KBM-7 (cell line): ENCODE measurements at places on chromosomes 1 and 21.

- DNase-seq = no peak
These were observed 251.0 kb downstream of the RHOU start for GRCh38 chr1:228986093-228986904.

DNA sequence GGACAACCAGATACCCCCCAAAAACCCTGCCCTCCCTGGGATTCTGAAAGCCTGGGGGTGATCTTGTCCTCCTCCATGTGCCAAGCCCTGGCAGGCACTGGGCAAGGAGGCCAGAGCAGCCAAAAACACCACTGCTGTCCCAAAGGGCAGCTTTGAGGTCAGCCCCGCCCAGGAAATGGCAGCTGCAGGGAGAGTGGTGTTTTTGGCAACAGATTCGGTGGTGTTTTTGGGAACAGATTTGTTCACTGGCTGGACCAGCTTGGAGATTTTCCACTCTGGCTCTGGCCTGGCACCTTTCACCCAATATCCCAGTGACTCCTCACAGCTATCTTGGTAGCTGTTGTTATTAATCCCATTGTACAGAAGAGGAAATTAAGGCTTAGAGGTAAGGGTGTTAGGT, 34.7 kb downstream of the LRP8 start:
- DNase-seq = no peak

GRCh38 chr1:25773441-25774125, 26.4 kb upstream of the SELENON start:
- DNase-seq = no peak

GRCh38 chr1:184032306-184032929, 5.1 kb downstream of the COLGALT2 start:
- DNase-seq = no peak

DNA sequence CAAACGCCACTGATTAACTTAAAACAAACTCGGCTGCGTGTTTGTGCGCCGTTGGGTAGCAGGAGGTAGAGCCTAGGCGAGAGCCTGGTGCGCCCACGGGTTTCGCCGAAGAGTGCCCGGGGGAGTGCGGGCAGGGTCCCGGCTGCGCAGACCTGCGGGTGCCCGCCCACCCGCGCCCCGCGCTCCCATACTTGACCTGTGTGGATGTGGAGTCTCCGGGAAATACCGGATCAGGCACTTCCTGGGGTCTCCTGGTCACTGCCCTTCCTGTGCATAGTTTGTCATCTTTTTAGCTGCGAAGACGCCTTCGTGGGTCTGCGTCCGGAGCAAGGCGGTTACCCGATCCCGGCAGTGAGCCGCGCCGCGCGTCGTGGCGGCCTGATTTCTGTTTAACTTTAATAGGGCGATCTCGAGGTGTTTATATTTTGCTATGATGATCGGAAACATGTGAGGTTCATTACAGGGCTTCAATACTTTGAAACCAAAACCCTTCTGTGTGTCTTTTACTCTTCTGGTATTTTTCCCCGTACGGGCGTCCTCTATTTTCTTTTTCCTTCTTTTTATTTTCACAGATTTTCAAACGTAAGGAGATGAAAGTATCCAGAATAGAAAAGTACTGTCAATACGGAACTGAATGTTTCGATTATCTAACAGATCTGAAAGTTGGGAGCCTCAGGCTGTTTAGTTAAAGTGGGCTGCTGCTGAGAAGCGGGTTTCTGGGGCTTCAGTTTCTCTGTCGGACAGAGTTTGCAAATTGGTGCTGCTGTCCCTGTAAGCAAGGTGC, 15.2 kb downstream of the NR5A2 start:
- peak; percentile 37 for DNase-seq

GRCh38 chr1:79547514-79547913, 541.0 kb upstream of the ADGRL4 start:
- DNase-seq = no peak

DNA sequence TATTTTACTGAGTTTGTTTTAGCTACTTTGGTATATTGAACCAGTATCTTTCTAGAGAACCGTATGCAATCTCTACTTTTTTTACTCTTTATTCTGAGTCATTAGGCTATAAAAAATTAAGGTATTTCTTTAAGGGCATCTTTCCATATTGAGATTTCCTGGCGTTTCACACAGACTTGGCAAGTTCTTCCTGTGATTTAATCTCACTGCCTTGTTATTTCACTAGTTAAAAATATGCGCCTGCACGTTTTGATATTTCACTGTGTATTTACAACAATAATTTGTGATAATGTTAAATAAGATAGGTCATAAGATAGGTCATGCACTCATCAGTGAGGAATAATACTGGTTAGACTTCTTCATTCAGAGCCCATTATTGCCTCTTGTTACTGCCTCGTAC, 16.2 kb upstream of the CR1L start:
- no peak for DNase-seq

- DNase-seq = no peak
These were observed 23.1 kb downstream of the TNN start for GRCh38 chr1:175090780-175091179.

DNA sequence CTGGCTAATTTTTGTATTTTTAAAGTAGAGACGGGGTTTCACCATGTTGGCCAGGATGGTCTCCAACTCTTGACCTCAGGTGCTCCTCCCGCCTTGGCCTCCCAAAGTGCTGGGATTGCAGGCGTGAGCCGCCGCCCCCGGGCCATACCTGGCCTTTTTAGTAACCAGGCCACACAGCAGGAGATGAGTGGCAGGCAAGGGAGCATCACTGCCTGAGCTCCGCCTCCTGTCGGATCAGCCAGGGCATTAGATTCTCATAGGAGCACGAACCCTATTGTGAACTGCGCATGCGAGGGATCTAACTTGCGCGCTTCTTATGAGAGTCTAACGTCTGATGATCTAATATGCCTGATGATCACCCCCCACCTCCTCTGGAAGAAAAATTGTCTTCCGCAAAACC, 308.7 kb upstream of the PRMT6 start:
- DNase-seq = no peak

GRCh38 chr1:21342961-21343838, 52.9 kb upstream of the ECE1 start:
- no peak for DNase-seq
